GF-D8 (cell line): ENCODE measurements at places on chromosomes 12 and 14.

DNA sequence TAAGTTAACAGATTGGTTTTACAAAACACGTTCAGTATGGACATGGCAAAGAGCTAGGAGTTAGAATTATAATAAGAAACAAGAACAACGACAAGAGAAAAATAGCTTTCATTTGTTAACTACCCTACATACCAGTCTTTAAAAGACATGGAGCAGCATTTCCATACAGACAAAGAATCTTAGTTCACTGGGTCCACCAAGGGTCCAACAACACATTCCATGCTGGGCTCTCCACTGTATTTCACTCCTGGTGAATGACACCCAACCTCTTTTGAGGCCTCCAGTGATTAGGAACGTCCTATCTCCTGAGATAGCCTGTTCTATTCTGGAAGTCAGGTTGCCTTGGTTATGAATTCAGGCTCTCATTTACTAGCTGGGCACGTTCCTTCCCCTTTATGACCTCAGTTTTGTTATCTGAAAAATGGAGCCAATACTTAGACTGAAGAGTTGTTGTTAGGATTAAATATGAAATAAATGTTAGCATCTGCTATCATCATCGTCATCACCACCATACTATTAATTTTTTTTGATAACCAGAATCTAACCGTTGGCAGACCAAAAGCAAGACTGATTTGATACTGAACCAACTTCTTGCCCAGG lies 37.7 kb downstream of the C12orf75 start:
- DNase-seq: no peak

GRCh38 chr14:54350203-54350602 lies 46.6 kb upstream of the CDKN3 start:
- no peak for DNase-seq

DNA sequence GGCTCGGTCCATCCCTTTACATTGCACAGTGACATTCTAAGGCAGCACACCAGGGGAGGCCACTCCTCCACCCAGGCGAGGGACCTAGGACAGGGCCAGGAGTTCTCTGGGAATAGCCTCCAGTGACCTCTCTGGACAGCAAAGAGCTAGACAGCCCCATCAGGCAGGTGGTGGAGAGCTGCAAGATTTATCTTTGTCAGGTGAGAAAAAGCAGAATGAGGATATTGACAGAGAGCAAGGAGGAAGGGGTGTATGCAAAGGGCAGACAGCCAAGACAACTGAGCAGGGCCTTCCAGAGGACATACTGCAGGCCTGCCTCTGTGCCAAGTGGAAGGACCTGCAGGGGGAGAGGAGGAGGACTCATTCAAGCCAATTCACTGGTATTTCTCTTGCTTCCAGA lies 112.4 kb upstream of the MAX start:
- DNase-seq: no peak

- DNase-seq: no peak
Observed at GRCh38 chr14:73188501-73188911, 48.8 kb upstream of the PAPLN start.

GRCh38 chr14:22375321-22375930 lies 213.6 kb downstream of the DAD1 start:
- DNase-seq: no peak

GRCh38 chr12:131122631-131123030 lies 168.9 kb downstream of the ADGRD1 start:
- DNase-seq: no peak

DNA sequence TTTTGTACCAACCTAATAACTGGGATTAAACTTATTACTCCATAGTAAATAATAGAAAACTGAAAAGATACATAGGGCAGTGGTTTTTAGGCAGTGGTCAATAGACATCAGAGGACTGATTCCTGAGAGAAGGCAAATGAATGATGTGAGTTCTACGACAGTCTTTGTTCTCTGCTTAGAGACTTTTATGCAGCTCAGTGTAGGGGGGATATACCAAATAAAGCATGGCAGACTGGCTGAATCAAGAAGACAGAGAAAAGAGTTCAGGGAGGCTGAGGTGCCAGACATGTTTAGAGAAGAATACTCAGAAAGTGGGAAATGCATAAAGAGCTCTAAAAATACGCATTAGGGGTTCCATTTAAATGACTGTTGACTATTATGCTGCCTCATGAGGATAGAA lies 320.8 kb upstream of the FAR2 start:
- DNase-seq: no peak
